ENCODE measurements at places on chromosomes 5 and 9. TPM values are rescaled to one million over a fixed set of nuclear protein-coding genes. Genes with fewer than 3 reads are reported as not detected.

- DNase-seq = no peak
Observed at GRCh38 chr5:32270946-32271345, 41.8 kb downstream of the MTMR12 start.

Gene LCN15
- total RNA-seq = not detected

Gene RORB
- 42.8 TPM for total RNA-seq

Gene ST8SIA4
- total RNA-seq = 76.2 TPM

Data from frontal cortex (tissue), 4 donors.